ENCODE measurements at places on chromosomes 16 and 17.

DNA sequence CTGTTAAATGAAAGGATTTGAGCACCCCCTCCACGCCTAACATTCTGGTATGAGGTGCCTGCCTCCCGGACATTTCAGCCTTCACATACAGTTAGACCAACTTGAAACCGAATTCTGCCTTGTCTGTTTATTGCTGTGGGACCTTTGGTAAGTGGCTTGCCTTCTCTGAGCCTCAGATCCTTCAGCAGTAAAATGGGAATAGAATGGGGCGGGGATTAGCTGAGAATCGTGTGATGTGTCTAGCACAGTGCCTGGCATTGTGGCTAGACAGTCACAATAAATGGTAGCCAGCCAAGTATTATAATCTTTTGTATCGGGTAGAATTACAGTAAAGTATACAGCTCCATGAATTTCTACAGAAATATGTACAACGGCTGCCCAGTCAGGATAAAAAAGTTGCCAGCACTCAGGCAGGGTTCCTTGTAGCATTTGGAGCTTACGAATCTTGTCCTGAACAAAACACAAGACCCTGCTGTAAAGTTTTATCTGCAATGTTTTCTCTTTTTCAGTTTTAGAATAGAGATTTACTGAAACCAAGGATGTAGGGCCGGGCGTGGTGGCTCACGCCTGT lies 786 bp downstream of the TMC7 start:
- no peak for DNase-seq

GRCh38 chr17:68424203-68424602 lies 33.1 kb downstream of the WIPI1 start:
- no peak for DNase-seq

- no peak for DNase-seq
Measured at GRCh38 chr17:45361976-45362375, 45.2 kb upstream of the MAP3K14 start.

- DNase-seq = no peak
Measured at GRCh38 chr17:17552351-17553216, 38.9 kb downstream of the PEMT start.

DNA sequence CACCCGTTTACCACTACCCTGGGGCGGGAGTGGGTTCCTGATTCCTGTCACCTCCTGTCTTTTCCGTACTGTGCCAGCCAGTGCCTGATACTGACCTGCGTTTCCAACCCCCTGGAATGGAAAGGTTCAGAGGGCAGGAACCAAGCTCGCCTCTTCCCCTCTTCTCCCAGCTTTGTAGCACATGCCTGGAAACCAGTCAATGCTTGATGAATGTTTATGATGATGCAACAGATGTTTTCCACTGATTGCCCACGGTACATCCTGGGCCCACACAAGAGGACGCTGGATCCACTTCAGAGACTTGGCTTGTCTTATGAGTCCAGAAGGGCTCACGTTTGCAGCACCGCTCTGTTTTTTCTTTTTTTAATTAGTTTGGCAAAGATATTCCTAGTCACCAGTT lies 262.0 kb downstream of the CPPED1 start:
- DNase-seq = no peak

DNA sequence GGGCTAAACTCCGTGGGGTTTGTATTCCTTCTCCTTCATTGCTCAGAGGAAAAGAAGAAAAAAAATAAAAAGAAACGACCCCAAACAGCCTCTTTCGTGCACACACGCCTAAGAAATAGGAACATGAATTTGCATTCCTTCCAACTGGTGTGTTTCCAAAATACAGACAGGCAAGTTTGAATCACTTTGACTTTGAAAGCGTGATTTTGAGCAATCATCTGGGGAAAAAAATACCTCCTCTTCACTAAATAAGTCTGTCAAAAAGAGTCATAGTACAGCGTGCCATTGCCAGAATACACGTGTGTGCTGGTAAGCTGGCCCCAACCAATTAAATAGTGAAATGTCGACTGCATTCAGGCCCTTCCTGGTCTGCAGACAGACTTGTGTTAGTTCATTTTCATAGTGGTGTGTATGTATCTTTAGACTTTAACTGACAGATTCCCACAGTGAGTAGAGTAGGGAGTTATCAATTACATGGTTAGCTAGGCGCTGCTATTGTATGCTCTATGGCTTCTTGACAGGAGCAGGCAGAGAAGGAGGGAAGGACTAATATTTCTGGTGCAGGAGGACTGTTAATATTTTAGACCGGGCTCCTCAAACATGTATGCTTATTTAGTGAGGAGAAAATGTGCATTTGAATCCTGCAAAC lies 618.3 kb downstream of the MAF start:
- DNase-seq = no peak

DNA sequence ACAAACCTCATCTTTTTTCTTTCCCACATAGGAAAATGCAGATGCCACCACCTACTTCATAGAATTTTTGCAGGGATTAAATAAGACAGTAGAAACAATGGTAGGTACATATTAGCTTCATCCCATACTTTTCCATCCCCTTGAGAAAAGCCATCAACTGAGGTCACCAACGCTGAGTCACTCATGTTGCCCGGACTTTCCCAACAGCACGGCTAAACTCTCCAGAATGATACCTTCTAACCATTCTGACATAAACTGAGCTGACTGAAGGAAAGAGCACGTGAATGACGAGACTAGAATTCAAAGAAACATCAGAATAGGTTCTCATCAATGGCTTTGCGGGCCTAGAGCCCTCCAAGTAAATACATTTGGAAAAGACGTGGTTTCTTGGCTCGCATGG lies 146.0 kb upstream of the RCVRN start:
- no peak for DNase-seq

- DNase-seq = no peak
Measured at GRCh38 chr16:12349936-12350850, 373.7 kb downstream of the SNX29 start.

All from retina (tissue), 1 donor.